ENCODE measurements at places on chromosomes 3 and 15.

DNA sequence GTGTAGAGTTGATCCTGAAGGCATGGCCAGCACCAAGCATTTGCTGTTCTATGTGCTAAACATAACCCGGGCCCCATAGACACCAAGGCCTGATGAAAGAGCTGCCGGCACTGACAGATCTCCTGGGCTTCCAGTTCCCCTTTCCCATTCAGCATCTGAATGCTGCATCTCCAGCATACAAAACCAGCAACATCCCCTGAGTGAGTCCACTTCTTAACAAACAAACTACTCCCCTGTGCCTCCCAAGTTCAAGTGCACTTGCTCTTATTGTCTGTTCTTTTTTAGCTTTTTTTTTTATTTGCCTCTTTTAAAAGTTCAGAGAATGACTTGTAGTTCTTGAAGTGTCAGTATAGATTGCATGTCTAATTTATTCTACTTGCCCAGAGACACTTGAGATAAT lies 156.0 kb downstream of the EDEM1 start:
- peak; percentile 5 for DNase-seq

DNA sequence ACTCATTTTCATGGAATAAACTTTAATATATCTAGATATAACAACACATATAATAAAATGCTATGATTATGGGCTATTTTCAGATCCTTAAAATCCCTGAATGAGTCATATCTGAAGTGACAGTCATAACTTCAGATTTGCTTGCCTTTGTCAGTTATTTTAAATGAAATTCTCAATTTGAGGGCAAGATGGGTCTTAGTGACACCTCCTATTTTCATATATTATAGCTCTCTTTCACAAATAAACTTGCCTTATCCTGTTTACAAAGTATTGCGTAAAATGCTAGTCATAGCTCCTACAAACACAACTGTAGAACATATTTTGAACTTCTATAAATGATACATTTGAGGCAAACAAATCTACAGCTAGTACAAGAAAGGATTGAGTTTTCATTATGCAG lies 6.2 kb upstream of the THRB start:
- DNase-seq: no peak

- peak; percentile 10 for DNase-seq
Observed at GRCh38 chr3:69499899-69500421, 114.1 kb upstream of the FRMD4B start.

DNA sequence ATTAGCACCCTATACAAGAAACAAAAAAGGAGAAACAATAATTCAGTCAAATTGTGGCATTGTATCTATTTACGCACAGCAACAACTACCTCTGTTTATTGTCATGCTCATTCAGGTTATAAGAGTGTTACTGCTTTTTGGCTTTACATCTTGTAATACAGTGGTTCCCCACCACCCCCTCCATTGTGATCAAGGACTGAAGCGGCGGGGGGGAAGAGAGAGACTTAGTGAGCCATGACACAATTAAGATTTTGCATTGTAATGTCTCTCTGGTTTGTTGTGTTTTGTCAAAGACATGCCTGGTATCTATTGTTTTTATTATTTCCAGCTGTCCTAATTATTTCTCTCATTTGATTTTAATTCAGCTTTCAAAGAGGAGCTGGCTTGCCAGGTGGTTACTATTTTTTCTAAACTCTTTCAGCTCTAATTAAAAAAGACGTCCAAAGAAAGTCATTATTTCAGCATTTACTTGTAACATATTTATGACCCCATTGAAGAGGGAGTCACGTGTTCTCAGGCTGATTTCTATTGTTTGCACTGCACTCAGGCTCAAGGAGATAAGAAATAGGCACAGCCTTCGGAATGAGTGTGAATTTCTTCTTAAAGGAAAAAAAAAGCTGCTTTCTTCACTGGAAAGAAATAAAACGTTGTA lies 234.4 kb upstream of the TBL1XR1 start:
- peak; percentile 63 for DNase-seq

- DNase-seq: no peak
Observed at GRCh38 chr3:19455546-19455945, 307.2 kb downstream of the KCNH8 start.

Measured in hematopoietic multipotent progenitor cell treated with erythropoietin and hydrocortisone succinate and interleukin-3 and kit ligand, for 4 days (in vitro differentiated cells).